ENCODE measurements at places on chromosomes 2 and 18.

DNA sequence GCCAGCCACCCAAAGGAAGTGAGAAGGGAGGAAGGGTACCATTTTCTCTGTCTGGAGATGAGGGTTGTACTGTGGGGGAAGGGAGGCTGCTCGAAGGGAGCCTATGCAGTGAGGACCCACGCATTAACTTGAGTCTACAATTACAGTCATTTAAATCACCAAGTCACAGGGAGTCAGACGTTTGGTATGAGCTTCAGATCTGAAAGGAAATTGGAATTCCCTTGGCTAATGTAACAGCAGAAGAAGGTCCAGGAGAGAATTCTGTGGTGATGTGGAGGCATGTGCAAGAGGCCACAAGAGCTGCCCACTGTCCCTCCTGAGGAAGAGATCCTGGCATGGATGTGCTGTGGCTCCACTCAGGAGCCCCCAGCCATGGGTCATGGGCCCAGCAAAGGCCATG, 22.5 kb downstream of the DAPL1 start:
- no peak for DNase-seq

GRCh38 chr2:27911458-27912210, 21.1 kb downstream of the BABAM2 start:
- DNase-seq = no peak

DNA sequence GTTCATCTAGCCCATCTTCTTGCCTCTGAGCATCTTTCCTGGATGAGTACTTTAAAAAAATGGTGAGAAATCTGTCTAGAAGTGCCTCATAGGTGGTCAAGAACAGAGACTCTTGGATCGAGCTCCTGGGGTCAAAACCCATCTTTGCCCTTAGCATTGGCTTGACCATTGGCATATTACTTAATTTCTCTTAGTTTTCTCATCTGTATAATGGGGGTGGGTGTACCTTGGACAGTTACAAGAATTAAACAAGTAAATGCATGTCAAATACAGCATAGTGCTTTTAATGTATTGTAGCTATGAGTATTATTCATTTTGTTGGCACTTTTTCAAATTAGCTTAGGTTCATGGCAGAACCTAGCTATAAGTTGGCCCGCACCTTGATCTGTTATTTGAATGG, 36.8 kb downstream of the DHRS9 start:
- DNase-seq = no peak

GRCh38 chr2:237556773-237557632, 9.4 kb upstream of the PRLH start:
- no peak for DNase-seq
